ENCODE measurements at places on chromosomes 5 and 9.

GRCh38 chr9:124766815-124767554 is 4.1 kb downstream of the NR6A1 start:
- no peak for DNase-seq

DNA sequence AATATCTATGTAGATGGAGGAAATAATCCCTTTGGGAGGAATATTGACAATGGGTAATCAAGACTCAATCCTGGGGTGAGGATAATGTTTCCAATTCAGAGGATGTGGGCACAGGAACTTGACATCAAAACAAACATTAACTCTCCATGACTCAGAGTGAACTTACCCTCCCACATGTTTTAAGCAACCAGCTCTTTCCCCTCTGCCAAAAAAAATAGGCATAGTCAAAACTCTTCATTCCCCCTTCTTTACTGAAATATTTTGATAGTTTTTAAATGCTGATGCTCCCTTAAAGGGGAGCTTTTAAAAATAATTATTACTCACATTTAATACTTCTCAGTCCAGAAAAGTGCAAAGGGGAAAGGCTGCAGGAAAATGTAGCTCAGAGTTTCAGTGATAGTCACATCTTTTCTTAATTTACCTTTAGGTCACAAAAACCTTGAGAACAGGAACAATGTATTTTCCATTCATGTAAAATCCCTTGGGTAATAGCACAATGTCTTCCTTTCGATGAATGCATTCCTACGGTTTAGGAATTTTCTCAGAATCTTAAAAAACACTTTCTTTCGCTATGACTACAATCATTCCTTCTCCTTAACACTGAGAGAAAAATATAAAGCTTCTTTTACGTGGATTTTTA is 298.4 kb upstream of the GRAMD2B start:
- DNase-seq, result no peak

- no peak for DNase-seq
These were observed 53.3 kb downstream of the LPAR1 start for GRCh38 chr9:110984890-110985437.

- no peak for DNase-seq
These were observed 135.9 kb upstream of the RAD23B start for GRCh38 chr9:107147134-107147533.

DNA sequence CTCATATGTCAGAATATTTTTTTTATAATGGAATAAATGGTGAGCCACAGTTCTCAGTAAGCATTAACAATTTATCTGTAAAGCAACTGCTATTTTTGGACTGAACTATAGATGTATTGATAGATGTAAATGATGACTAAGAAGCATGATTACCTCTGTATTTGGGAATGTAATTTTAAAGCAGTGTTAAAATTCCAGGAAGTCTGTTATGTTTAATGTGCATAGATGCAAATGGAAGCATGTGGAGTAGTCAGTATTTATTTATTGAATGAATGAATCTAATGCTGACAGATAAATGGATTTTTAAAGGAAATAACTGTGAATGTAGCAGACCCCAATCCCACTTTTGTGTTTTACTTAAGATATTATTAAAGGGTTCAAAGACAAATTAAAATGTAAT is 95.0 kb downstream of the ATG10 start:
- DNase-seq, result no peak

DNA sequence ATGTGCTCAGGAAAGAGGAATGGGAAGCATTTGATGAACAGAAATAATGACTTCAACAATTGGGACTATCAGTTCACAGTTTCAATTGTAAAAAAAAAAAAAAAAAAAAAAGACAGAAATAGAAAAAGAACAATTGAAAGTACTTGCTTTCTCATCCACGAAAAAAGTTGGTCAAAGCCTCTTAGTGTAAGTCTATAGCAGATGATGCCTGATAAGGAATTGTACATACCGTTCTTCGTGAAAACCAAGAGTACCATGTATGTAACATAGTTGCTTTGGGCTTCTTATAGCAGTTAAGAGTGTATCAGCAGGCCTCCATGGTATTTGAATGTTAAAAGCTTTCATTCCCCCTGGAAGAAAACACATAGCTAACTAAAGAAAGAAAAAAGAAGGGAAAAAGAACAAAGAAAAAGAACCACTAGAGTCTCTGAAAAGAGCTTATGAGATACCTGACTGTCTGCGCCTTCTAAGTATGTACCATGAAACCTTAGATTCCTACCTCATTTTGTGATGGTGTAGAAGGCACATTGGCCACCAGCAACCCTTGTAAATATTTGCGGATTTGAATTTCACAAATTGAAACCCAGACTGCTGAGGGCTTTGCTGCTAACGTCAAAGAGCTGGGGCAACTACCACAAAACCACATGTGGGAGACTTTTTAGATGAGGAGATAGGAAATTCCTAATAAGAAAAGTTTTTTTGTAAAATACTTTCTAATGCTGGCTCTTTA is 75.2 kb downstream of the TMC1 start:
- no peak for DNase-seq

GRCh38 chr9:91116211-91116610 is 245.5 kb downstream of the AUH start:
- DNase-seq, result no peak

- DNase-seq, result peak; percentile 46
These were observed 23.3 kb downstream of the CAVIN4 start for GRCh38 chr9:100601216-100601615.

DNA sequence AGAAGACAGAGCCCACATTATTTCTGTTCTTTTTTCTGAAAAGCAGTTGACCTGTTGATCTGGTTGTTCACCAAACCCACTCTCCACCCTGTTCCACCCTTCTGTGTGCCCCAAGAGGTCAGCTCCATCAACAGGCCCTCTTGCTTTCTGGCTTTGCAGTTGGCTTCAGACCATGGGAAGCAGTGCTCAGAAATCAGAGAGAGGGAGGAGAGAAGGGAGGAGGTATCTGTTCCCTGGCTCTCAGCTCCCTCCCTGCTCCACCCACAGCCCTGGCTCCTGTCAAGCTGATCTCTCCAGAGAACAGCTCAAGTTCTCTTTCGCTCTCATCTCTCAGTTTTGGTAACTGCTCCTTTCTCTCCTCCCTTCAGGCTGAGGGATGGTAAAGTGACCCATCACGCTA is 144.2 kb upstream of the RAI14 start:
- no peak for DNase-seq

GRCh38 chr5:25412116-25412661 is 767.4 kb upstream of the CDH10 start:
- no peak for DNase-seq

GRCh38 chr5:167822241-167822640 is 469.2 kb upstream of the WWC1 start:
- DNase-seq, result no peak

DNA sequence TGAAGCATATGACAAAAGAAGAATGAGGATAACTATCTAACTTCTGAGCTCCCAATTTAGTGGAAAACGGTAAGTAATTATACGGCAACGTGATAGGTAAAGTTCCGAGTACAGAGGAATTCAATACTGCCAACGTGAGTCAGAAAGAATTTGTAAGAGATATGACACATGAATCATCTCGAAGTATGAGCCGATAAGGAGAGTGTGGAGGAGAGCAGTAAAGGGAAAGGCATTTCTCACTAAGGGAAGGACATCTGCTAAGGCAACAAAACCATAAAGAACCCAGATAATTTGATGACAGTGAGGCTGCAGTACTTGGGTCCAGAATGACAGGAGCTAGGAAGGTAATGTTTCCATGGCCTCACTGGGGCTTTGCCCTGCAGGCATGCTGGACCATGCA is 11.0 kb downstream of the MPDZ start:
- no peak for DNase-seq

- DNase-seq, result no peak
These were observed 10.4 kb downstream of the SPARC start for GRCh38 chr5:151676314-151676712.

GRCh38 chr9:35552837-35553236 is 52.2 kb upstream of the TESK1 start:
- no peak for DNase-seq

DNA sequence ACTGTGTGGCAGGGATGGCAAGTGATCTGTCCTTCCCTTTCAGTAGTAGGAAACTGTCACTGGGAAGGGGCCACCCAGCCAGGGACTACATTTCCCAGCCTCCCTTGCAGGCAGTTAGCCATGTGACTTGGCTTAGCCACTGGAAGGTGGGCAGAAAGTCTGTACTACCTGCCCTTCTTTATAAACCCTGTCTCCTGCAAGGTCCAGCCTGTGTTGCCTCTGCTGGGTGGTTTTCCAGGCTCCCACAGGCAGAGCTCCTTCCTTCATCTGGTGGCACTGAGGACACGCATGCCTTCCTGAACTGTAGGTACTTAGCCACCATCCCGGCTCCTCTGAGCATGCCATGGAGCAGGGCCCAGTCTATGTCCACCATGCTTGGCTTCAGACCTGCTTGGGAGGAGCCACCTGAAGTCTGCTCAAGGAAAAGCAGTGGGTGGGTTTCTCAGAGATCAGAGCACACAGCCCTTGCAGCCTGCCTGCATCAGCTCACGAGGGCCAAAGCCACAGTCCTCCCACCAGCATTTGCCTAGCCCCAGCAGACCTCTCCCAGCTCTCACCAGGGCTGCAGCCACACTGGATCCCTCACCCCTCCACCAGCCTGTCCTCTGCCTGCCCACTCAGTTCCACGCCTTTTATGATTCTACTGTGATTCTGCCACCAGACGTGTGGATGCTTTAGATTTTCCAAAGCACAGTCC is 16.7 kb upstream of the SLC25A51 start:
- DNase-seq, result no peak

- no peak for DNase-seq
These were observed 313.7 kb downstream of the PDE4D start for GRCh38 chr5:59579824-59580167.

DNA sequence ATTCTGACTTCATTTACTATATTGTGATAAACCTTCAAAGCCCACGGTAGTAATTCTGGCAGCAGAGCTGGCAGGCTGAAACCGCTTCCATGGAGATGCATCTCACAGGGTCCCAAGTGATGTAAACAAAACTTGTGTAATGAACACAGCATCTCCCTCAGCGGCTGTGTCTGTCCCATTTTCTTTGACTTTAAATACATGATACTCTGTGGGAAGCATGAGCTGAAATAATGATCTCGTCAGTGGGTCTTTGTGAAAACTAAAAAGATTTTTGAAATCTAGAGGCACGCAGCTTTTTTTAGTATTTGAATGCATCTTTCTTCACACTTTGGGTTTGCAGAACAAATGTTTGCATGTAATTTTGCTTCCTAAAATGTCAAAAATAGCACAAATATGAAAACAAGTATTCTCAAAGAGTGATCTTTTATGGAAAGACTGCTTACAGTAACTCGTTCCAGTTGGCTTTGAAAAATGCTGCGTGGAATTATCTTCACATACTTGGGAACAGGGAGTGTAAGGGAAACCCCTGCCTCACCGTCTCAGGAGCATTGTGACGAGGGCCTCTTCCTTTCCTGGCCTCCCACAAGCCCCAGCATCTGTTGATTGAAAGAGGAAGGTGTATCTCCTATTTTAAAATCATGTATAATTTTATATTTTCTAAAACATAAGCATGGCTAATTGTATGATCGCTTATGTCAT is 18.1 kb upstream of the LPCAT1 start:
- DNase-seq, result no peak

DNA sequence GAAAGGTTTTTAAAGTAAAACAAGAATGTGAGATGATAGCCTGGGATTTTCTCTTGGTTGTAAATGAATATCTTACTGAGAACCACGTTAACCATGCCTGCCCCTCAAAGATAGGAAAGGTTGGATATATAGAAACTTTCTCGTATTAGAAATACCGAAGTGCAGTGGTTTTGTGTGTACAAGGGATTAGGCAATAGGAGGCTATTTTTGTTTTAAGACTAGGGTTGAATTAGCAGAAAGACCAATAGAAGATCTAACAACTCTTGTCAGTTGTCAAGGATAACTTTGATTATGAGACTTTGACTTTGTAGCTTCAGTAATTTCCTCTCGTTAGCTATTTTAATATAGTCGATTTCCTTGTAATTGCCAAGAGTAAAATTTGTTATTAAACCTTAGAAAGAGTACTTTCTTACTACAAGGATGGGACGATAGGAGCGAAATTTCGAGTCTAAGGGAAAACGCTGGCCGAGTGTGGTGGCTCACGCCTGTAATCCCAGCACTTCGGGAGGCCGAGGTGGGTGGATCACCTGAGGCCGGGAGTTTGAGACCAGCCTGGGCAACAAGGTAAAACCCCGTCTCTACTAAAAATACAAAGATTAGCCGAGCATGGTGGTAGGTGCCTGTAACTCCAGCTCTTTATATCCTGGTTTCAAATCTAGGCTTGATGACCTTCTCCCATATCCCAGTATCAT is 838 bp downstream of the POLK start:
- DNase-seq, result no peak

DNA sequence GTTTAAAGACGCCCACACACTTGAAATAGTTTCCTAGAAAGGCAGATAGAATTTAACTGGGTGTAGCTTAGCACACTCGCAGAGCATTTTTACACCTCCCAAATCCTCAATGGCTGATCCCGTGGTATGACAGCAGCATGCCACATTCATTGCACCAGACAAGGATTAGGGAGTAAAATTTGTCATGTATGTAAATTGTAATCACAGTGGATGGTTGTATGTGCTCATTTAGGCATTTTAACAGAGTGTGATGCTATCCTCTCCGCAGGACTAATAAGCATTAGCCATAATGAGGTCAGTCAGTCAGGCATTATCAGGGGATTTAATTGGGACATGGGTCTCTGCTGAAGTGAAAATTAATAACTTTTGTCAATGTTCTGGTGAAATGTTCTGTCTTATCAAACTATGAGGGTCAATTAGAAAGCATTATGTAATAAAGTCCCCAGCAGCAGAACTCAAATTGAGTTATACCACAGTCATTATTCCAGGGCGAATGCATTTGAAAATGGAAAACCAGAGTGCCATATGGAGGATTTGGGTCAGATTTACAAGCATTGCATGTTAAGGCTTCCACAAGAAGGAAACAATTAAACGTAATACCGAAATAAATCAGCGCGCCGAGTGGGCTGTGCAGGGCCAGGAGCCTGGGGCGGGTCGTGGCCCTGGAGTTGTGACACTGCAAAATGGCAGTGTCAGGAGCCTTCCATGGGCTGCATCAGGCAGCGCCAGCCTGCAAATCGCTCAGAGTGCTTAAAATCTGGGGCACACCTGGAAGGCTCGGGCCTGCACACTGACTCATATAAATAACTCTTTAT is 602.2 kb downstream of the BNC2 start:
- DNase-seq, result no peak

DNA sequence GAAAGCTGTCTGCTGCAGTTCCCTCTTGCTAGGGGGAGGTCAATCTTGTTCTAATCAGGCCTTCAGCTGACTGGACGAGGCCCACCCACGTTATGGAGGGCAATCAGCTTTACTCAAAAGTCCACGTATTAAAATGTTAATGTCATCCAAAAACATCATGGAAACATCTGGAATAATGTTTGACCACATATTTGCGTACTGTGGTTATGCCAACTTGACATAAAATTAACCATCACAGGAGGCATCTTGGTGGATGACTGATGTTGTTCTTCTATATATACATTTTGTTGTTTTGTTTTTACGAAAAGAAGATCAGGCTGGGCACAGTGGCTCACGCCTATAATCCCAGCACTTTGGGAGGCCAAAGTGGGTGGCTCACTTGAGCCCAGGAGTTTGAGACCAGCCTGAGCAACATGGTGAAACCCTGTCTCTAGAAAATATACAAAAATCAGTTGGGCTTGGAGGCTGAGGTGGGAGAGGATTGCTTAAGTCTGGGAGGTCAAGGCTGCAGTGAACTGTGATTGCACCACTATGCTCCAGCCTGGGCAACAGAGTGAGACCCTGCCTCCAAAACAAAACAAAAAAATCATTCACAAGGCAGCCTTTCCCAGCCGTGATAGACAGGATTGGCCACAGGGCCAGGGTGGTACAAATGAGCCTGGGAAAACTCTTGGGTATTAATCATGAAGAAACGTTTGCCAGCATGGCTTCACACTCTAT is 33.8 kb upstream of the PRXL2C start:
- DNase-seq, result no peak

- DNase-seq, result no peak
These were observed 16.9 kb downstream of the BASP1 start for GRCh38 chr5:17234374-17234773.
